ENCODE measurements at places on chromosomes 11 and 22. TPM values are rescaled to one million over a fixed set of nuclear protein-coding genes. Genes with fewer than 3 reads are reported as not detected.
A peak's percentile ranks its signal among the peaks of the same experiment; 100 is the strongest.

GALNT18 gene
- total RNA-seq = 213 TPM

BAIAP2L2 gene
- total RNA-seq = not detected

UBASH3B gene
- 8.9 TPM for total RNA-seq

MFRP gene
- not detected for total RNA-seq

GPHA2 gene
- total RNA-seq = not detected

MAP6 gene
- 0.51 TPM for total RNA-seq

PPARA gene
- total RNA-seq = 12.5 TPM

OR8D1 gene
- not detected for total RNA-seq

HORMAD2 gene
- total RNA-seq = not detected

LARGE2 gene
- not detected for total RNA-seq

DNA sequence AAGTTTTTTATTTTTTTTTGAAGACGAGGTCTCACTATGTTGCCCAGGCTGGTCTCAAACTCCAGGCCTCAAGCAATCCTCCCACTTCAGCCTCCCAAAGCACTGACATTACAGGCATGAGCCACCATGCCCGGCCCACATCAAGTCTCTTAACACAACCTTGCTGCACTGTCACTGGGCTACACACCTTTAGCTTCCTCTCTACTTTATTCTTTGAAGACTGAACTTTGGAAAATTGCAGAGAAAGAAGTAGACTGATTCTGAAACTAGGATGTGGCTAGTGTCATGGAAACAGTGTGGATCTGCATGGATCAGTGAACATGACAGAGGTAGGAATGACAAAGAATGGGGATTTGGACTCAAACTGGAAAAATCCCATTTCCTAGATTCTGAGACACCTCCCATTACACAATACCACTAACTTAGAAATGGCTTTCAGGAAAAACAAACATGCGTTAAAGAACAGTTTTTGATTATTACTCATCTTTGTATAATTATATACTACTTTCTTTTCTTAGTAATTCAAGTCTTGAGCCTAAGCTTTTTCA, 99.6 kb upstream of the SPON1 start:
- DNase-seq = no peak

GRCh38 chr22:38775656-38776055, 18.3 kb downstream of the DNAL4 start:
- no peak for DNase-seq

DNA sequence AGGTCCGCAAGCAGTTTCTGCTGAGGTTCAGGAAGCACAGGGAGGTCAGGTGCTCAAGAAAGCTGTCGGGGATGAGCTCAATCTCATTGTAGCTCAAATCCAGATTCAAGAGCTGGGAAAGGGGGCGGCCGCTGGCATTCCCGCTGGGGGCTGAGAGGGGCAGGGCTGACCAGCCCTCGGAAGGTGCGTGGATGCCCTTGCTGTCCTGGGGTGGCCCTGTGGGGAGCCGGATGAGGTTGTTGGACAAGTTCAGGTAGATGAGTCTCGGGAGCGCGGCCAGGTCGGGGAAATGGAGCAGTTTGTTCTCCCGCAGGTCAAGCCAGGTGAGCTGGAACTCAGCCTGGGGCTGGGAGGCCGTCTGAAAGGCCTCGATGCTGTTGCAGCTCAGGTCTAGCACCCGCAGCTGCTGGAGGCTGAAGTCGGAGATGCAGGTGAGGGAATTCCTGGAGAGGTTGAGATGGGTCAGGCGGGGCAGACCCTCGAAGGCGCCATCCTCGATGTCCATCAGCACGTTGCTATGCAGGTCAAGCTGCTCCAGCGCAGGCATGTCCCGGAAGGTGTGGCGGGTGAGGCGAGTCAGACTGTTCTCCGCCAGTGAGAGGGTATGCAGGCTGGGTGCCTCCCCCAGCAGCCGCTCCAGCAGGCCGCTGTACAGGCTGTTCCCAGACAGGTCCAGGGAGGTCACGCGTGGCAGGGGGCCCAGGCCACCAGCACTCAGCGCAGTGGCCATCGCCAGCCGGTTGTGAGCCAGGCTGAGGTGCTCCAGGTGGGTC, 9.8 kb downstream of the LRRC32 start:
- DNase-seq = no peak

DNA sequence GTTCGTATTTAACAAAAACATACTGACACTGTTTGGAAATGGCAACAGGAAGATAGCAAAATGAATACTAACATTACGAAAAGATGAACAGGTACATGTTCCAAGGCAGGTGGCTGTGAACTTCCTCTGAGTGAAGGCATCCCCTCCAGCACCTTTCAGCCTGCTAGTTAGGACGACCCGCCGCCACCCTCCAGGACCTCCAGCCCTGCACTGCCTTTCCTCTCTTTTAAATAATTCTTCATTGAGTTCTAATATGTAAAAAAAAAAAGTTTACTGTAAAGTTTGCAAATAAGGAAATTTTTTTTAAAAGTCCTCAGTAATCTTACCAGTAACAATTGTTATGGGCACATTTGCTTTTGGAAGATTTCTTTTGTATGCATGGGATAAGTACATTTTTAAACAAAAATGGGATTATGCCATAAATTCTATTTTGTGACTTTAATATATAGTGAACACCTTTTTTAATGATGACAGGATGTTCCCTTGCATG, 6.0 kb downstream of the NEAT1 start:
- no peak for DNase-seq

- peak; percentile 62 for DNase-seq
Observed at GRCh38 chr11:32006799-32007388, 84.0 kb upstream of the RCN1 start.

DNA sequence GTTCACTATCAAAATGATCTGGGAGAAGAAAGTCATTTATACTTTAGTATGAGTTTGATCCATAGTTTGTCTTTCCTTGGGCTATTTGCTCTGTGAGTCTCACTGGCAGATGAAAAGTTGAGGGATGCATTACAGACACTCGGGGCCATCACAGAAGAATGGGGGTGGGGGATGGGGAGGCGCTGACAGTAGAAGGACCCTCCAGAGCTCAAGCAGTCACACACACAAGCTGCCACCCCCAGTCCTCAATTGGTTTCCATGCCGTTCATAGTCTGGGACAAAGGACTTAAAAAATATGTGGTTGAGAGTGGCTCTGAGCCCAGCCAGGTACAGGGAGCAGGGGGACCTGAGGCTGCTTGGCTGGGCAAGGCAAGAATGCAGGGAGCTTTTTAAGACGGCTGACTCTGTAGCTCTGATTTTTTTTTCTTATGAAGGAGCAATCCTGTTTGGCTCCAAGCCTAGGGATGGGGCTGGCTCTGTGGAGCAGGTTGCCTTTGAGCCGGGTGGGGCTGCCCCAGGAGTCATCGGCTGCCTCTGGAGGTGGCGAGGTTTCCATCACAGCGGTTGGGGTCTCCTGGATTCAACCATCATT, 13.3 kb upstream of the ANO1 start:
- no peak for DNase-seq

DNA sequence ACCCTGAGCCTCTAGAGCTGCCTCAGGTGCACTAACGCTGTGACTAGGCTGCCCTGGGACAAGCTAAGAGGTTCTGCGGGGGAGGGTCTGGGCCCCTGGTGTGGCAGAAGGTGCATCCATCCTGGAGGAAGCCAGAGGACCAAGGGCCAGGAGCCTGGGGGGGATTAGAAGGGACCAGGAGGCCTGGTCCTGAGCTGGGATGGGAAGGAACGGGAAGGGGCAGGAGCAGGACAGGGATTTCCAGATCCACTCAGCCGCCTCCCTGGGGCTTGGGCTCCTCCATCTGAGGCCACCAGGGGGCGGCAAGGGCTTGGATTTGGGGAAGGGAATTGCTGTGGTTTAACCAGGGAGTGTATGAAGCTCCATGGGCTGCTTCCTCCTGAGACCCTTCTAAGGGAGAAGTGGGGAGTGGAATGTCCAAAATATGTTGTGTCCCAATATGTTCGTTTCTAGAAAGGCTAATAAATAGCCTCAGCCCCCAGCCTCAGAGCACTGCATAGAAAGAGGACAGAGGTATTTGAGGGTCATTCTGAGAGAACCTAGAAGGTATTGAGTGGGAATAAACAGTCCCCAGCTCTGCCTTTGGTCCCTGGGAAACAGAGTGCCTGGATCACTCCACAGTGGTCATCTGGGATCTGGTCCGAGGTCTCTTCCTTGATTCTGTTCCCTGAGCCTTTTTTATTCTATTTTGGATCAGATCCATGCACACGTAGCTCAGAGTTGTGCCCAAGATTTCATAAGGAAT, 17.4 kb upstream of the PRAME start:
- DNase-seq = peak; percentile 64

DNA sequence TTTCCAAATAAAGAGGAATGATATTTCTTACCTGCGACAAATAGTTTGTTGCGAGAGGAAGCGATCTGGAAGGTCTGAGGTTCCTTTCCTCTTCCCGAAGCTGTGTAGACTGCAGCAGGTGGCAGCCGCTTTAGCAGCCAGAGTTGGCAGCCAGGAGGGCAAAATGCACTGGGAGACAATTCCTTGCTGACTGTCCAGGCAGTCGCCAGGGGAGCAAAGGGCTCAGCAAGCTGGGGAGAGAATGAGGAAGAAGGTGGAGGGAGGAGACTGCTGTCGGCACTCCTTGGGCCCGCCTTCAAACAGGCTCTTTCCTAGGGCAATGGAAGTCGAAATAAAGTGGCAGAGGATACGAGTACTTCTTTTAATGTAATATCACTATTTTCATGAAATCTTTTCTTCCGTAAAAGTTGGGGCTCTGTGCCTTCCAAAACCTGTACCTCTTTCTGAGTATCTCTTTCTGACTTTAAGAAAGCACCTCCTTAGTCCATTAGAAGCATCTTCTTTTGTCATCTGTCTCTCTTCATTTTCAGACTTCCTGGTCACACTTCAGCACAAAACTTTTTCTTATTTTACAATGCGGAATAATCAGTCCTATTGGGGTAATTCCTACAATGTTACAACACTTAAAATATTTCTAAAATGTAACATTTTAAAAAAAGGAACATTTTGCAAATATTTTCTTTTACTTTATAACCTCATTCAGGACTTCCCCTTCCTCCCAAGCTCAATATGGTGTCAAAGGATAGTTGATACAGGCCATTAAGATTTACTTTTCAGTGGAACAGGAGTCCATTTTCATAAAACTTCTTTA, at the start of gene IL18:
Gene IL18, minus strand, starts transcription at position 220 of the 811 bp plus-strand sequence. CDS start 9,041 bp downstream, outside the sequence.
- DNase-seq = no peak

GRCh38 chr11:92167571-92167970, 57.0 kb upstream of the FAT3 start:
- DNase-seq = no peak

DNA sequence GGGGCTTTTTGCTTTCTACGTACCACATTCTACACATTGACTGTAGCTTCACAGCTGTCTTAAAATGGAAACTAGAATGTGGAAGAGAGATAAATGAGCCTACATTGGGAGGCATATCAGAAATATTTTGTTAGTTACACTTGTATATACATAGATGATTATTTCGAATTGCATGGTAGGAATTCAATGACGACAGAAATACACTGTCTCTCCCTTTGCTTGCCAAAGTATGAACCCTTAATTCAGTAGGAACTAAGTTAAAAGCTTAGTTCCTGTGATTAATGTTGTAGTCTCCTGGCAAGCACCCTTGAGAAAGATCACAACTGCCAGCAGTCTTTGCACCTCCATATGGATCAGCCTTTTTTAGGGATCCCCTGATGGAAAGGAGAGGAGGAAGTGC, 10.1 kb downstream of the C11orf87 start:
- no peak for DNase-seq

DNA sequence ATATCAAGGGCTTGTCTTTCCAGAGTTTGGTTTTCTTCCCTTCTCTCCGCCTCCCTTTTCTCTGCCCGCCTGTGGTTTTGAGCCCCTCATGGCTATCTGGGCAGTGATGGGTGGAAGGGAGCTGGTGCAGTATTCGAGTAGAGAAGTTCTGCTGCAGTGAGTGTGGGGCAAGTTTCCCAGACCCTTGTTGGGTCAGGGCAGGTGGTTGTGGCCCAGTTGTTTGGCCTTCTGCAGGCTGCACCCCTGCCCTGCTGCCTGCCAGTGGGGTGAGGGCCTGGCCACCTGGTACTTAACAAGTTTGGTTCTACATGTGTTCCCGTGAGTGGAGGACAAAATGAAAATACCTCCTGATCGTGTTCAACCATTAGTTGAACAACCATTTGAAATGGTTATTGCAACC, 65.2 kb downstream of the PTPRJ start:
- DNase-seq = no peak

- no peak for DNase-seq
Observed at GRCh38 chr11:24391167-24391566, 105.7 kb upstream of the LUZP2 start.

- DNase-seq = no peak
Observed at GRCh38 chr11:489610-490185, 17.3 kb downstream of the RNH1 start.

- no peak for DNase-seq
Observed at GRCh38 chr11:30281476-30282288, 41.2 kb upstream of the ARL14EP start.

DNA sequence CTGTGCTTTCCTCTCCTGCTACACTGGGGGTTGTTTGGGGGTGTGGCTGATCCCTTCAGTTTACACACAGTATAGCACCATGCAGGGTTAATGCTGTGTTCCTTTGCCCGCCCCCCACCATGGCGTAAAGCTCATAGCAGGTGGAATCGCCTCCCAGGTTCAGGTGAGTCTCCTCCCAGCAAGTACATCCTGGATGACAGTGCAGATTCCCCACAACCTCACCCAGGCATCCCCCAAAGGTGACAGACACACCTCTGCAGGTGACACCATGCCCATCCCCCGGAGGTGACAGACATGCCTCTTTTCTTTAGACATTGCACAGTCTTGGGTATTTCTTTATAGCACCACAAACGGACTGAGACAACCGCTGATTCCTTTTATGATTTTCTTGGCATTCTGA, 343.7 kb downstream of the BRD1 start:
- DNase-seq = no peak

DNA sequence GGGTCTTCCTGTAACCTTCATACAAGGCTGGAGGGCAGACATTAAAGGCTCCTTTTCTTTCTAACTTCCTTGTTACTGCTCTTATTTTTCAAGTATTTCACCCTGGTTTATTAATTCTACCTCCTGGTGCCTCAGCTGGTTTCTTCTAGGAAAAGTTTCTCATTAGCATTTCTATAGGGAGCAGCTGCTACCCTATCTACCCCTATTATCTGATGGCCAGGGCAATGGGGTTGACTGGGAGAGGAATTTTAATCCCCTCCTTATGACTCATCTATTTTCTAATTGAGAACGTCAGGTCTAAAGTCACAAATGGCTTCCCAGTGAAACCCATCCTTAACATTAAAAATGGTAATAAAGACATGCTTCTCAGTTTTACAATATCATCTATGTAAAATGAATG, 5.0 kb downstream of the MAP6 start:
- DNase-seq = no peak

- DNase-seq = no peak
Observed at GRCh38 chr22:35684732-35685131, 32.9 kb upstream of the APOL5 start.

DNA sequence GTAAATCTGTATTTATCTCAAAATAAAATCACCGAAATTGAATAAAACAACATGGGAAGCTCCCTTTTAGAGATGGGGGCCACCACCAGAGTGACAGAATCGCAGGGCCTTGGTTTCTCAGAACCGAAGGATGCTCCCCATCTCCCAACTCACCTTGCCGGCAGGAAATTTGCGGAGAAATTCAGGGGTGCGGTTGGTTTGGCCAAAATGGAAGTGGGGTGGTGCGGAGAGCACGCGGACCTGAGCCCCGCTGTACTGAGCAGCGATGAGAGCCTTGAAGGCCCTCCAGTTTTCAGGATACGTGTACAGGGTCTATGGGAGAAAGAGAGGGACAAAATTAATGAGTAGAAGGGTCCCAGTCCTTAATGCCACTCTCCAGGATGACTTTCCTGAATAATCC, 1.3 kb downstream of the EEF1G start:
- DNase-seq = no peak

GRCh38 chr11:127118811-127119210, 118.2 kb upstream of the KIRREL3 start:
- DNase-seq = no peak

- peak; percentile 60 for DNase-seq
Observed at GRCh38 chr11:99015634-99016454, 4.9 kb upstream of the CNTN5 start.

- peak; percentile 67 for DNase-seq
Observed at GRCh38 chr22:23315341-23315917, 135.1 kb downstream of the BCR start.
